ENCODE measurements at places on chromosomes 12 and 14.

GRCh38 chr12:102227954-102228353 lies 30.3 kb upstream of the PMCH start:
- DNase-seq = no peak

DNA sequence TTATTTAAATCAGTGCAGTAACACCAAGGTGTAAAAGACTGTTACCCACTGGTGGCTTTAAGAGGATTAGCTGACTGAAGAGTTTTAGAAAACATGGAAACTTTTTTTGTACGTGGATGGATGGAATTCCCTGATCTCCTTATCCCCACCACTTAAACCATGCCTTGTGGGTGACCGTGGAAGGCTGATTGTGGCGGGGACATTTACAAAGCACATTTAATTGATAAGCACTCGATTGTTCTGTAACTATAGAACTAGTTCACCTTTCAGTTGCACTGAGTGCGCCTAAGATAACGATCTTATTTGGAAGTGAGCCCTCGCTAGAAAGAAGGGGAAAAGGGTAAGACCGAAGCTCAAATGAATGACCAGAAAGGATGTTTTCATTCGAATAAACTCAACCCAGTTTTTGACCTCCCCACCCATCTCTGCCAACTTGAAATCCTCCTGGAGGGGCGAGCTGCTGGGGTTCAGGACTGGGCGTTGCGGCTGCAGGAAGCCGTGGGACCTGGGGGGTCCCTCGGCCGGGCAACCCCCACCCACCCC lies 688 bp upstream of the RASSF3 start:
- no peak for DNase-seq

- DNase-seq = peak; percentile 48
Measured at GRCh38 chr14:103930051-103930604, 1.9 kb downstream of the TDRD9 start.

GRCh38 chr14:67778792-67779191 lies 37.6 kb downstream of the ZFYVE26 start:
- DNase-seq = peak; percentile 36

GRCh38 chr12:68788554-68789143 lies 19.3 kb upstream of the MDM2 start:
- no peak for DNase-seq

GRCh38 chr14:76955575-76956315 lies 72.8 kb downstream of the IRF2BPL start:
- peak; percentile 97 for DNase-seq

GRCh38 chr14:87989956-87990299 lies 3.1 kb downstream of the GALC start:
- no peak for DNase-seq

DNA sequence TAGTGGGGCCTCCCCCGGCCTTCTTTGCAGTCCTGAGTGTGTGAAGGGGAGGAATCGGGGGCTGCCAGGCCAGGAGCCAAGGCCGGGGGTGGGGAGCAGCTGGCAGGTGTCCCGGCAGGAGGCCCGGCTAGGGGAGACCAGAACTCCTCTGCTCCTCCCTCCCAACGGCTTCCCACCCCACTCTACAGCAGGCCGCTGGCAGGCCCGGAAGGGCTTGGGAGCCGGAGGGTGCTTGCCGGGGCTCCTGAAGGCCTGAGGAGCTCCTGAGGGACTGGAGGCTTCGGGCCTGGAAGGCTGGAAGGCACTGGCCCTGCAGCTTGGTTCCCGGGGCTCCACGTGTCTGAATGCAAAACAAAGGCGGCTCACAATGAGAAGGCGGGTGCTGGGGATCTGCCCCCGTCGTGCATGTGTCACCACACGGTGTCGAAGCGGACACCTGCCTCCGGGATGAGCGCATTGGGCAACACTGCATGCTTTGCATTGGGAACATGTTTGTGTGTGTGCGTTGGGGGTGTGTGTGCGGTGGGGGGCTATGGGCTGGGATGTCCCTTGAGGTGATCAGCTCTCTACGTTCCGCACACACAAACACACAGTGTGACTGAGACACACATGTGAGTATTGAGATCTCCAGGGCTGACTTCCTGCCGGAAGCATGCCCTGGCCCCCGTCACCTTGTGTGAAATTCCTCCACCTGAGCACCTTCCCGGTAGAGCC lies 30.9 kb upstream of the ANKRD9 start:
- DNase-seq = no peak

GRCh38 chr14:39851202-39851601 lies 419.0 kb upstream of the FBXO33 start:
- DNase-seq = no peak

Measured in inflammatory macrophage treated with lipopolysaccharide for 4 hours (primary cell).